ENCODE measurements at places on chromosomes 13 and 19.
A peak's percentile ranks its signal among the peaks of the same experiment; 100 is the strongest.

DNA sequence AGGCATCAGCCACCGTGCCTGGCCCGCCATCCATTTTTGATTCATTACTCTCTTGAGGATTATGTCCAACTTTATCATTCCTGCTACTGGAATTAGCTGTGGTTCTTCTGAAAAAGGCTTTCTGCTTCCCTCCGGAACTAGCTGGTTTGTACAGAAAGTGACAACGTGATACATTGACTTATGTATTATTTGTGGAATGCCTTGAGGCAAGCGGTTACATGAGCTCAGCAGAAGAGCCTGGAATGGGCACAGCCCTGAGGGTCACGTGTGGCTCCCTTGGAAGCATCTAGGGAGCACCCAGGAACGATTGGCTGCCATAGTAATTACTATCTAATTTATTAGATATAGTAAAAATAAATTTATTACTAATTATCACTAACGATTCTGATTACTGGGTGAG, 14.4 kb upstream of the RETN start:
- no peak for DNase-seq

GRCh38 chr13:55664178-55664577, 1476.5 kb upstream of the PRR20A start:
- no peak for DNase-seq

GRCh38 chr13:32881074-32881776, 135.0 kb upstream of the KL start:
- no peak for DNase-seq

DNA sequence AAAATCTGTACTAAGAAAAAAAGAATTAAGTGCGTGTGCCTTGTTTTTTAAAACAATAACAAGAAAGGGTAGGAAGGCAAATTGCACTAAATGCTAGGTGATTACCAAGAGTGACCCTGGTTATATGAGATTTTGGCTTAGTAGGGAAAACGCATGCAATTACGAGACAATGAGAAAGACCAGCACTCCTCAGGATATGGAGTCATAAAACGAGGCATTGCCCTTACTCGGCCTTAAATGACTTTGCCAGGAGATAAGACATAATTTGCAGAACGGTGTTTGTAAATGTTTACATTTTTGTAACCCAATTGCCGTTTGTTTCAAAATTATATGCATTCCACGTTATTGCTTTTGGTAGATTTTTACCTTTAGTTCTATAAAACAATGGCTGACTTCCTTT, 179.8 kb downstream of the RBM26 start:
- no peak for DNase-seq

- DNase-seq = peak; percentile 67
Observed at GRCh38 chr19:55071129-55071502, 4.6 kb upstream of the EPS8L1 start.

DNA sequence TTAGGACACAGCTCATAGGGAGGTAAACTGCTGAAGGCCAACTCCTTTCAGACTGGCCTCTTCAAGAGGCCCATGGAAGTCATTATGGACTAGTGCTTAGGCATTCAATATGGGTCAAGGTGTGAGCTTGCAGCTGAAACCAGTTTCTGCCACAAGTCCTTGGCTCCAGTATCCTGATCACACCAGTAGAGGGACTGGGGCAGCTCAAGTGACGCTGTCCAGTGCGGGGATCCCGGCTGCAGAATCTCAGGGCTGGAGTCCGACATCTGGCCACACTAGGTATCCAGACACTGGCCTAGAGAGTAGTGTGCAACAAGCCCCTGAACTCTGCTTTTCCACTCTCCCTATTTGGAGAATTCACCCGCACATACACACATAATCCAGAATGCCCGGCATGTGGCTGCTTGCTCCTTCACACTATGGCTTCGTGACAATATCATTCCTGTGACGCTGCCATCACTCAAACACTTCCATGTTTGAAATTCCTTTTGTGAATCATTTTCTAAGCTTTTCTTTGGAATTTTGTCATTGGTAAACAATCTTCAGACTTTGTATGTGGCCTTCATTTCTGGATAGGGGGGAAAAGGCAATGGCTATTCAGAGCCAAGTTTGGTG, 425.1 kb downstream of the EFNB2 start:
- DNase-seq = no peak

DNA sequence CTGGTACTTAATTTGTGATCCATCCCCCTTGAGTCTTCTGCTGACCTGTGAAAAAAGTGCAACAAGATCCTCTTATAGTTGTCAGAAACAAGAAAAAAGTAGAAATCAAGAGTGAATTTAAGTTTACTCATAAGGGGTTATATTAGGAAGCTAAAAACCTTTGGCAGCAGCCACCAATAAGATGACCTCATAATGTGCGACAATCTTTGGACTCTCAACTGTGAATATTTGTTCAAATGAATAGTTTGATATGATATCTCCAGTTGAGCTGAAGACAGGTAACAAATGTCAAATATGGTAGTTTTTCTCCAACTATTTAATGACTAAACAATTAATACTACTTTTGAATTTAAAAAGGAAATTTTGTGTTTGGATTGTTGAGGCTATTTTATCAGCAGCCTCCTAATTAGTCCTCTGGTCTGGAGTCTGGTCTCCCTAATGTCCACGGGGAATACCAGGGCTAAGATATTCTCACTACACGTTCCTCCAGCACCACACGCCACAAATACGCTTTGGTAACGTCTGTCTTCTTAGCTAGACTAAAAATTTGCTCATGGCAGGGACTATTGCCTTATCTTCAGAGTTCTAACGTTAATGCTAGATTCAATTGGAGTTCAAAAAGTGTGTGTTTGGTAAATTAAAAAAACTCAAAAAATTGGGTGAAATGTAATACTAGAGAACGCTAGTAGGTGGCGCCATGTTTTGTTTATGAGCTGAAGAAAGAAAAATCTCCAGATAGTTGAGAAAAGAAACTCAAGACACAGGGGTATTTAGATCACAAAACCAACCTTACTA, 51.0 kb upstream of the PDX1 start:
- no peak for DNase-seq

DNA sequence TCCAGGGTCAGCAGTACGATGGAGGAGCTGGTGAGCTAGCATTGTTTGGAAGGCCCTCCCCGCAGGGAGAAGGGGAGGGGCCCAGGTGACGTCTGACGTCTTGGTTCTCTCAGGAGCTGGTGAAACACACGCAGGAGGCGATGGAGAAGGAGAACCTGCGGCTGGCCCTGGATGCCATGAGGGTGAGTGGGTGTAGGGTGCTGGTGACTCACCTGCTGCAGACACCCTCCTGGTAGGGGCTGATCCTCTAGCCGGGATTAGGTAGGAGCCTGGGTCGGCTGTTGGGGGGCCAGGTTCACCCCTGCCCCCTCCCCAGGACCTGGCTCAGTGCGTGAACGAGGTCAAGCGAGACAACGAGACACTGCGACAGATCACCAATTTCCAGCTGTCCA, 55.8 kb downstream of the VAV1 start:
- DNase-seq = no peak

GRCh38 chr19:15919243-15919642, 15.1 kb downstream of the CYP4F11 start:
- no peak for DNase-seq

DNA sequence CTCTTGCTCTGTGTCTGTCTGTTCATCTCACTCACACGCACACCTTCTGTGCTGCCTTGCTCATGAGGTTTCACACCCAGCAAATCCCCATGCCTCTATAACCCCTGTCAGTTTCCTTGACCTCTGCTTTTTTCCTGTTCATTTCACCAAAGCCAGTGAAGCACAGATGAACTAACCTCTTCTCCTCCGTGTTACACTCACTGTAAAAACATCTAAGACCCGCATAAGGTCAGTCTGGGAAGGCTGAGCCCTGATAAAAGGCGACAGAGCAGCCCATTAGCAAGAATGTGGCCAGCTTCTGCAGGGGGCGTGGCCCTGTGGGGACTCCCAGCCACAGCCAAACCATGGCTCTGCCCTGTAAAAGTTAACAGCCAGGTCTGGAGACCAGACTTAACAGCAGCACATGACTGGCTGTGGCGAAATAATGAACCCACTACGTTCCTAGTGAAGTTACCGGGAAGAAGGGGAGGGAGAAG, 42.8 kb upstream of the NPAS1 start:
- DNase-seq = no peak

DNA sequence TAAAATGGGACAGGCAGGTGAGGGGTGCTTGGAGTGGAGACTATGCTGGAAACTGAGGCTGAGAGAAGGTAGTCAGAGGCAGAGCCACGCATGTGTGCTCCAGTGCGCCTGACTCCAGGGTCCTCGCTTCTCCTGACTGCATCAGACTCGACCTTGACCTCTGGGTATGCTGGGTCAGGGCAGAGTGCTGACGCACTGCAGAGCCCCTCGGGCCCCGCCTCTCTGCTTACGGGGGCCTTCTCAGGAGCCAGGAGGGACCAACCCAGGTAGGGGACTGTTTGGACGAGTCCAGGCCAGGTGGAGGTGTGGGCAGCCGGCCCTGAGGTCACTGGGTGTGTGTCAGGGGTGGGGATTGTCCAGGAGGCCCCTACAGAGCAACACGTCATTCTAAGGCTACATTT, 22.9 kb upstream of the SLC7A10 start:
- DNase-seq = no peak

GRCh38 chr19:33277434-33277833, 24.9 kb downstream of the CEBPA start:
- DNase-seq = no peak

GRCh38 chr19:610071-610800, 20.6 kb downstream of the HCN2 start:
- no peak for DNase-seq

DNA sequence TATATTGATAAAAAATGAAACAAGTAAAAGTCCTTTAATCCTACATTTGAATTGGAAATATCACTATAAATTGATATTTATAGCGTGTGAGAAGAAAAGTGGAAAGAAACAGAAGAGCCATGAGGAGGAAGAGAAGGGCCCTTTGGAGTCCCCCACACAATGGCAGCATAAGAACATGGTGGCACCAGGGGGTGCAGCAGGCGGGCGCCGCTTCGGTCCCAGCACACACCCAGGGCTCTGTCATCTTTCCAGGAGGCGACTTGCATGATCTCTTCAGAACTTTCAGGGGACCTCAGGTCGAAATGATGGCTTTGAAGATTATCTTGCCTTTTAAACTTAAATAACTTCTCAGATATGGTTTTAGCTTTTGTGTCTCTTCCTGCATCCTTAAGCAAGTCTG, 91.8 kb downstream of the TUBGCP3 start:
- DNase-seq = no peak

DNA sequence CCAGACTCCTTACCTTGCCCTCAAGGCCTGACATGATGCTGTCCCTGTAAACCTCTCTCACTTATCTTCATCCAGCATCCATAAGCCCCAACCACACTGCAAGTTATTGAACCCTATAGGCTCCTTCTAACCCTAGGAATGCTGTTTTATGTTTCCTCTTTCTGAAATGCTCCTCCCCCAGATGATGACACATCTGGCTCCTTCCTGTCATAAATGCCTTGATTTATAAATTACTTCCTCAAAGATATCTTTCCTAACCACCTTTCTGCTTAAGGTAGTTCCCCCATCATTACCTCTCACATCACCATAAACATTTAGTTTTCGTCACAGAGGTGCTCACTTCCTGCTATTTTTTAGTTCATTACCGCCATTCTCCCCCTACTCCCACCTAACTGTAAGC, 12.3 kb downstream of the RUBCNL start:
- peak; percentile 34 for DNase-seq

GRCh38 chr19:30452931-30453330, 80.7 kb downstream of the ZNF536 start:
- no peak for DNase-seq

GRCh38 chr19:1720237-1720636, 33.1 kb upstream of the ONECUT3 start:
- DNase-seq = no peak

DNA sequence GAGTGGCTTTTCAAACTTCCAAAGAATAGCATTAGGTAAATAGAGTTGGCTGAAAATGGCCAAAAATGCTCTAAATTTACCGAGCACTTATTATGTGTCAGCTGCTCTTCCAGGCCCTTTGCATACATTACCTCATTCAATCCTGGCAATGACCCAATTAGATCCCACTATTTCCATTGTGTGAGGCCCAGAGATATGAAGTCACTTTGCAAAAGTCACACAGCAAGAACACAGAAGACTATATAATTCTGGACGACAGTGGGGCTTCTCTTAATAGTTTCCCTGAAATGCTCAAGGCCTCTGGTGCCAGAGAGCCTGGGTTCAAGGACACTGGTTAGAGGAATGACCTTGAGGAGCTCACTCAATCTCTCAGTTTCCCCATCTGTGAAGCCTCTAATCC, 146.8 kb downstream of the IER2 start:
- DNase-seq = no peak

DNA sequence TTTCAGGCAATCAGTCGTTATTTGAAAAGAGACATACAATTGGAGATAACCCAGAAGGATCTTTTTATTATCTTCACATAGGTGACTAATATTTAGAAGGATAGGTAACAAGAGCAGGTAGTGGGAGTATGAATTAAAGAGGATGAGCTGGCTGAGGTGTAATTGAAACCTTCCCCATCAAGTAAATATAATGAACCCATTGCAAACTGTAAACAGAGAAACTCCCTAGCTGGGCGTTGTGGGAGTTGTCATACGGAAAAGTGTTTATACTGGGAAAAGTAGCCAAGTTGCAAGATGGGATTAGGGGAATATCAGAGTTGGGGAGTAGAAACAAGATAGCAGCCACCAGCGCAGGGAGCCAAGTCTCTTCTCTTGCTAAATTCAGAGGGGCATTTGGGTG, 448.4 kb downstream of the COG6 start:
- DNase-seq = no peak

DNA sequence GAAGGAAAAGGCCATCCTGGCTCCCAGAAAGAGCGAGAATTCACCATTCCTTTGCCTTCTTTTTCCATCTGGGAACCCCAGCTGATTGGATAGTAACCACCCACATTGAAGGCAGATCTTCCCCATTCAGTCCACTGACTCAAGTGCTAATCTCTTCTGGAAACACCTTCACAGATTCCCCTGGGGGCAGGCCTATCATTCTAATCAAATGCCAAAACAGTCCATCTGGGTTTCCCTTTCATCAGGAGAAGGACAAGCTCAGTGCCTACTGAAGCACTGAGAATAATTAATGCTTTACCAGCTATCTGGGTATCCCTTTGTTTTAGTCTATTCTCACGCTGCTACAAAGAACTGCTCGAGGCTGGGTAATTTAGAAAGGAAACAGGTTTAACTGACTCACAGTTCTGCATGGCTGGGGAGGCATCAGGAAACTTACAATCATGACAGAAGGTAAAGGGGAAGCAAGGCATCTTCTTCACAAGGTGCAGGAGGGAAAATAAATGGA, 293.2 kb downstream of the ENOX1 start:
- DNase-seq = no peak

- no peak for DNase-seq
Observed at GRCh38 chr13:74449811-74450524, 315.8 kb upstream of the KLF12 start.

- DNase-seq = no peak
Observed at GRCh38 chr13:23824371-23824770, 64.8 kb downstream of the MIPEP start.

DNA sequence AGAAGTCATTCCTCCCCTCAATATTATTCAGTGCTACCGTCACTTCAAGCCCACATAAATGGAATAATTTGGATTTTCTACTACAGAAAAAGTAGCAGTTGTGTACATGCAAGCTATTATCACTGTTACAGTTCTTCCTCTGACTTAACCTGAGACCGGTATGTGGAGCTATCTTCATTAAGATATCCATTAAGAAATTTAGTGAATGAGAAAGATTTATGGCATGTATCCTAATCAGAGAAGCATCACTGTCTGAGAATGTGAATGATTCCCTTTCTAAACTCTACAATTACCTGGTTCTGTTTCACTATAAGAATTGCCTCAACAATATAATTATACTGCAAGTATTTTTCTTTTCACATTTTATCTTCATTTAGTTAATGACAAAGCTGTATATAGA, 278.7 kb downstream of the KLF5 start:
- DNase-seq = no peak
